ENCODE measurements at places on chromosomes 6 and 20.

- DNase-seq, result no peak
These were observed 763 bp downstream of the BHLHE23 start for GRCh38 chr20:63005862-63006539.

DNA sequence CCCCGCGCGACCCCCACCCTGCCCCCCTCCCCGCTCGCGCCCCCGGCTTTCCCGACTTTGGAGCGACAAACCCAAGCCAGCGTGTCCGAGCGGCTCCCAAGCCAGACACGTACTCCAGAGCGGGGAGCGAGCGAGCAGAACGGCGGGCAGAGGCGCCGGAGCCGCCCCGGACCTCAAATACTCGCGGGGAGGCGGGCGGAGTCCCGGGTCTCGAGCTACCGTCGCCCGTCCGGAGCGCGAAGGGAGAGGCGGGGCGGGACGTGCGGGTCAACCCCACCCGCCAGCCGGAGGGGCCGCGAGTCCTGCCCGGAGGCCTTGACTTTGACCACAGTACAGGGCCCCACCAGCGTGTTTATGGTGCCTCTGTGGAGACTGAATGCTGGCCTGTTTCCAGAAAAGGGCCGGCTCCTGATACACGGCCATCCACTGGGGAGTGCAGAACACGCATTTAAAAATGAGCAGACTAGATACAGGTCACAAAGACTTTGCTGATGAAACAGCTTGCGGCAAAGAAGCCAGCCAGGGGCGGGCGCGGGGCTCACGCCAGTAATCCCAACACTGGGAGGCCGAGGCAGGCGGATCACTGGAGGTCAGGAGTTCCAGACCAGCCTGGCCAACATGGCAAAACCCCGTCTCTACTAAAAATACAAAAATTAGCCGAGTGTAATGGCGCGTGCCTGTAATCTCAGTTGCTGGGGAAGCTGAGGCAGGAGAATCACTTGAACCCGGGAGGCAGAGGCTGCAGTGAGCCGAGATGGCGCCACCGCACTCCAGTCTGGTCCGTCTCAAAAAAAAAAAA, at the start of gene SERPINB6:
Gene SERPINB6, minus strand, starts transcription at position 148 of the 799 bp plus-strand sequence. CDS start 12,235 bp downstream, outside the sequence.
- peak; percentile 62 for DNase-seq

DNA sequence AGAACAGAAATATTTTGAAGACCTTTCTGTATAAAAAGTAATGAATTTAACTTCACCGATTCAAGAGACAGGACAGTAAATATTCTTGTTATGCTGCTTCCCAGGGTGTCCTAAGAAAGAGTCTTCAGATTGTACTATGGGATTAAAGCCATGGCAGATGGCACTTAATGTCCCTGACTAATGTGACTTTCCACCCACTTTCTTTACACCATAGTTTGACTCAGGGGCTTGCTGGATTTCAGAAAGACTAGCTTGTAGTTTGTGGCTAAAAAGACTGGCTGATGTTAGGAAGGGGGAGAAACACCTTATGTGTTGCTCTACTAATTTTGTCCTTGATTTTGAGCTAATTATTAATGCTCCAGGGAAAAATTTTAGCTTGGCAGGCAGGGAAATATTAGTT, 75.9 kb downstream of the UTRN start:
- DNase-seq, result no peak

DNA sequence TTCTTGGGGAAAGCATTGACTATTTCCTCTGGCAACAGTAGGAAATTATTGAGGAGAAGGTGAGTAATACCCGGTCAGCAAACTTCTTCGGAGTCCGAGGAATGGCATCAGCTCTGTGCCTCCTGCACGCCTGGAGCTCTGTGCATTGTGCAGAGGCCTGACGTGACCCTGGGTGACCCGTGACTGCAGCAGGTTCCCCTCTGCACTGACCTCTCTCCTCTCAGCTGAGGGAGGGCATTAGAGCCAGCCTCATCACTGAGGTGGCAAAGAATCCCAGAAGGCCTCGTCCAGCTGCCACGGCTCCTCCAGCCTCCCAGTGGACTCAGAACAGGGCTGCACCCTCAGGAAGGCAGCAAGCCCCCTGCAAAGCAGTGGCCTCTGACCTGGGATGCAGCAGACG, 502.9 kb downstream of the CD83 start:
- DNase-seq, result no peak

DNA sequence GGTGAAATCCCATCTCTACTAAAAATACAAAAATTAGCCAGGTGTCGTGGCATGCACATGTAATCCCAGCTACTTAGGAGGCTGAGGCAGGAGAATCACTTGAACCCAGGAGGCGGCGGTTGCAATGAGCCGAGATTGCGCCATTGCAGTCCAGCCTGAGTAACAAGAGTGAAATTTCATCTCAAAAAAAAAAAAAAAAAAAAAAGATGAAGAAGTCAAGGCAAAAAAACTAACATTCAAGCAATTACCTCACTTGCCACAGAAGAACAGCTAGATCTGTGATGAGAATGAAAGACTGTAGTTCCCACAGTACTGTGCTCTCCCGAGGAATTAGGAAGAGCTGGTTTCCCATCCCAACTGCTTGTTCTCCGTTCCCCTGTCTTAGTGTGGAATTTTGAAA, 144.7 kb upstream of the ECI2 start:
- DNase-seq, result no peak

DNA sequence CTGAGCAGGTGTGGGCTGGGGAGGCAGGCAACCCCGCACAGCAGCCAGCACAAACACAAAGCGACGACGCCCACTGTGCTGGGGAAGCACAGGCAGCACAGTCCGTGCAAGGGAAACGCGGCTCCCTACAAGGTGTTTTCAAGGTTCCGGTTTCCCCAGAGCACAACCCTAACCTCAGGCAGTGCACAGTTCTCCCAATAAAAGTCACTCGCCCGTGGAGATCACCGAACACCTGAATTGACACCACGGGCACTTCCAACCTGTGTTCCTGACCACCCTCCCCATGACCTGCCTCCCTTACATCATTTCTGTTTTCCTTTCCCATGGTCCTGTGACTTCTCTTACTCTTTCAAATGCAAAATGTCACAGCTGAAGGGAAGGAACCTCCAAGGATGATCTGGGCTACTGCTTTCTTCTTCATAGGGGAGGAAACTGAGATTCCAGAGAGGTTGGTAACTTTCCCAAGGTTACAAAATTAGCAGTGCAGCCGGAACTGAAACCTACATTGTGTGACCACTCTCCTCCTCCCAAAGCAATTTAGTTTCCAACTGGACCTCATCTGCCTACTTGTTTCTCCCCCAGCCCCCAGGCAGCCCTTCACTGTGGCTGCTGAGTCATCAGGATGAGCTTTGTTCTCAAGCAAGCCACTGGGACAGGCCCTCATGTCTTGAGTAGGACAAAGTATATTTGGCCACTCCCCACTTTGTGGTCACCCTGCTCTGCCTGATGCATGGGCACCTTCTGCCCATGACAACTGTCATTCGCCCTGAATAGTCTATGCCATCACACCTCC, 125.3 kb downstream of the ATXN1 start:
- DNase-seq, result no peak

DNA sequence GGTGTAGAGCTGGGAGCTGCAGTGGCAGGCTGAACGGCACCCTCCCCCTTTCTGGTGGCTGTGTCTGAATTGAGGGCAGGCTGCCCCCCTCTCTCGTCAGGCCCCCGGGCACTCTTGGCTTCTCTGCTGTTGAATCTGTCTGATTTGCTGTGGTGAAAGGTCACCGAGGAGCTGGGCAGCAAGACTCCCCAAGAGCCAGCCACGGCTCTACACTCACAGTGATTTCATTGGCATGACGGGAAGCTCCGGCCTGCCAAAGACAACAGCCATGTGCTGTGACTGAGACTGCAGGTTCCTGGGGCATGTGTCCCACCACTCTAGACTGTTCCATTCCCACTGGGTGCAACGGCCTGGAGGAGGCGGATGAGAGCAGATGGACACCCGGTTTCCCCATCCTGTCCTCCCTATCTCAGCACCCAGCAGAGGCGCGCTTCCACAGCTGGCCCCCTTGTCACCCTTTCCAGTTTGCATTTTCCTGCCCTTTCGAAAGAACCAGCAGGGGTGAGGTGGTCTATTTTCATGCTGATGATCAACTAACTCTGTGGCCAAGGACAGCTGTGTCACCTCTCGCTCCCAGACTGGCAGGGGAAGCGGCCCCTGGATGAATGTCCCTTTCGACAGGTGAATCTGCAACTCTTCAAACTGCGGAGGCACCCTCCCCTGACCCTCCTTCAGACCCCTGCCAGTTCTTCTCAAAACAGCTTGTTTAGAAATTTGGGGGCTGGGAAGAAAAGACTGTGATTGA, 2.2 kb downstream of the APCDD1L start:
- no peak for DNase-seq

- DNase-seq, result no peak
These were observed 83.9 kb downstream of the KCNB1 start for GRCh38 chr20:49398401-49399144.

DNA sequence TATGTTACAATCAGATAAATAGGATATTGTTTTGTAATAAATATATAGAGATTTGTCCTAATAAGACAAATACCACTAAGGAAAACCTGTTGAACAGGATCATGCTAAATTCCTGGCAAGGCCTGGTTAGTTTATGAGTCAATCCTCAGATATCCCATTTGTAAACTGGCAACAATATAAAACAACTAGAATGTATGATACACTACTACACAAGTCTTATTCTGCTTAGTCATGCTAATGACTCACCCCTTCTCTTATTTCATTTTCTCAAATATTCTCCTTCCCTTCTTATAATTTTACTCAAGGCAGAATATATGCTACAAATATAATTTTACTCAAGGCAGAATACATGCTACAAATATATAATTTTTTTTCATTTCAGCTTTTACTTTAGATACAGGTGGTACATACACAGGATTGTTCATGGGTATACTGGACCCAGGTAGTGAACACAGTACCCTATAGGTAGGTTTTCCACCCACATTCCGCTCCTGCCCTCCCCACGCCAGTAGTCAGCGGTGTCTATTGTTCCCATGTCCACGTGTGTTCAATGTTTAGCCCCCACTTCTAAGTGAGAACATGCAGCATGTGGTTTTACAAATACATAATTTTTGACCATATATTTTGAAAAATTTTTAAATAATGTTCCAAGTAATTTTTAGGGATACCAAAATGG, 6.3 kb downstream of the OSER1 start:
- DNase-seq, result no peak

DNA sequence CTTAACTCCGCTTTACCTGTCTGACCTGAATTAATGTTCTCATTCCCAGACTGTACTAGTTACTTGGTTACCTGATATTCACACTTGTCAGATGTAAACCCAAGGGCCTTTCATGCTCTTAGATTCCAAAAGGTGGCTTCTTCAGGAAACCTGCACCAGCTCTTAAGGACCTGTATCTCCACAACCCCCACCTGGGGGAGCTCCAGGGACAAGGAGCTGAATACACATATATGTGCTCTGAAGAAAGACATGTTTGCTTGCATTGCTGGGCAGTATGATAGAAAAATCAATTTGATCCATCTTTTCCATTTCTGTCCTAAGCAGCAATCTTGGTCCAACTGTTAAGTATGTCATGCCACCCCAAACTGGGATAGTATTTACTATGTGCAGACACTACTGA, 64.8 kb upstream of the POU3F2 start:
- DNase-seq, result no peak

DNA sequence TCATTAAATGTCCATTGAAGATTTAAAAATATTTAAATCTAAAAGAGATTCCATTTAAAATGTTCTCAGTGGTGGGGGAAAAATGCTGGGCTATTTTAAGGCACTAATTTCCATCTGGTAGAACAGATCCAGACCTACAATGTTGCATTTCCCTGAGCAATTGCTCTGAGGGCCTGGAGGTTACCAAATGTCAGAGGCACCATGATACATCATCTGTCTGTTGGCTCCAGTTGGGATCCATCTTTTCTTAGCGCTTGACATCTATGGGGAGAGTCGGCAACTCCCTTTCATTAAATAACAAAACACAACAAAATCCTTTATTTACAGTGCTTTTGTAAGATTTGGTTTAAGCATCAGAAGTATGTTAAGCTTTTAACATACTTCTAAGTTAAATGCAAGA, 224.5 kb downstream of the FOXC1 start:
- no peak for DNase-seq

- no peak for DNase-seq
These were observed 40.9 kb downstream of the JAG1 start for GRCh38 chr20:10632721-10633509.

DNA sequence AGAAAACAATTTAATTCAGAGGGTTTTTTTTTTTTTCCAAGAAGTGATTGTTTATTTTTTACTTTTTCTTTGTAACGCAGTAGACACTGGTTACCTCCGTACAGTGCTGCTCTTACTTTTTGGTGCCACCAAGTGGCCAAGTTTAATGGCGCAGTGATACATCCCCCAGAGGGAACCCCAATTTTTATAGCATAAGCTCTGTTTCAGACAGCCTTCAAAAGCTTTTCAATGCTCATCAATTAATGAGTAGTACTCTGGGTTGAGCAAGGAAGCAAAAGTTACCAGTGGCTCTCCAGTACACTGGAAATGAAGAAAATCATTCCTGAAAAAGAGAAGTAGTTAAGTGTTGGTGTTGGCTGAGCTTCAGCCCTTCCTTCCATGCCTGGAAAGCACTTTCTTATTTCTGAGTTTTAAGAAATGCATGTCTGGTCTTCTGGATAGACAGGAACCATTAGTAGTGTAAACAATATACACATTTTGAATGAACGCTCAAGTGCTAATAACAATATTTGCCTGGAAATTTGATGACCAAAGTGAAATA, 129.1 kb upstream of the SMLR1 start:
- peak; percentile 6 for DNase-seq

GRCh38 chr20:25252686-25253421, 5.0 kb downstream of the PYGB start:
- DNase-seq, result no peak

DNA sequence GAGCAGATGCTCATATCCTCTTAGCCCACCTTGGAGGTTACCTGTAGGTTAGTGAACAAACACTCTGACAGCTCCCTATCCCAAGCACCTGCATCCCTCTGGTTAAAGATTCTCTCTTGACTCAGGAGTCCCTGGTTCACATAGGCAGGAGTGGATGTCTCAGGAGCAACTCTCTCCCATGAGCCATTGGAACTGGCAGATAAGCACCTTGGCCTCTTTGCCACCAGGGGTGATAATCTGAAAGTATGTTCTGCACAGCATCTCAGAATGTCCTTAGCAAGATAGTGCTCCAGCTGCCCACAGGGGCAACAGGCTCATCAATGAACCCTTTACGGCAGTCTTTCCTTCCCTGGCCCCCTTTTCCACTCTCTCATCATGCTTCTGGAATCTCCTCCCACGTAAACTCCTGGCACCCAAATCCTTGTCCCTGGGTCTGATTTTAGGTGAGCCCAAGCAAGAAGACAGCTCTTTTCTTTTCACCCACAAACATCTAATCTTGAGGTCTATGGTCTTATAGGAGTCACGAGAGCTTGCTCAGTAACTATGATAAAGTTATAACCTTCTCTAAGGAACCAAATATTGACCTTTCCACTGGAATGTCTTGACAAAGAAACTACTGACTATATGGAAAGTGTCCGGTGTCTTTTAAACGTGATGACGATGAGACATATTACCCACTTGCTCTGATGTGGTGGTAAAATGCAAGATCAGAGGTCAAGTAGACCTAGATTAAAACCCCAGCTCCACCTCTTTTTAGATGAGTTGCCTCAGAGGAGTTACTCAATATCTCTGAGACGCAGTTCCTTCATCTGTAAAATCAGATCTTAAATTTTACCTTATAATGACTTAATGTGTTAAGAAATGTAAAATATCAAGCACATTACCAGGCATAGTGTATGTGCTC, 39.8 kb upstream of the ISM1 start:
- no peak for DNase-seq
